IMR-90 (cell line): ENCODE measurements at places on chromosomes 2 and 18.

- no peak for DNase-seq
- H3K27me3 ChIP-seq = peaks cover 8% of the 10 kb centered on the region; the same call in 1 of the 2 replicates
- H3K4me3 ChIP-seq = no peak overlapping the region
- H3K36me3 ChIP-seq = no peaks in the 10 kb centered on the region
- no peak overlapping the region for H3K27ac ChIP-seq
These were observed 27.2 kb downstream of the ANKRD29 start for GRCh38 chr18:23635283-23636070.

DNA sequence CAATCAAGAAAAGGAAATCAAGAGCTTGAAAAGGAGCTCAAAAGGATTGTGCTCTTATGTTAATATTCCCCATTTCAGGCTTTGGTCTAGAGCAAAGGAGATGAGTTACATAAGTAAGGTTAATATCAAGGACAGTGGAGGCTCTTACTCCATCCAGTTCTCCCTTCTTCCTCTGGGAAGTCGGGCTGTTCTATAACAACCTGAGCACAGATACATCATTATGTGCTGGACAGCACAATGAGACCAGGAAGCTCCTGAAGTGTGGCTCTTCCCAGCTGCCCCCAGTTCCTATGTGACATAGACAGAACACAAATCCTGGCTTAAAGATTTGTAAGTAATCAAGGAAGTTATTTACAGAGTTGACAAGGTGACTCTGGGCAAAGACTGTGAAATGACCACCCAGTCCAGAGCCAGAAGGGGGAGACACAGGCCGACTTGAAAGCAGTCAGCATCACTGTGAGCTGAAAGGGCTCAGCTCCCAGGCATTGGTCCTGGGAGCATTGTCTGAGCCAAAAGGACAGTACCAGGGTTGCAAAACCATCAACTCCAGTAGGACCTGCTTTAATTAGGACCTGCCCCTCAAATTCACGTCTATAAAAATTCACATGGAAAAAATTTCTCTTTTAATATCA, 917.6 kb upstream of the ACVR2A start:
- H3K4me3 ChIP-seq = no peak overlapping the region
- H3K27ac ChIP-seq = no peak overlapping the region
- peak; percentile 31 for DNase-seq
- no peaks in the 10 kb centered on the region for H3K4me1 ChIP-seq
- H3K36me3 ChIP-seq = no peaks in the 10 kb centered on the region

DNA sequence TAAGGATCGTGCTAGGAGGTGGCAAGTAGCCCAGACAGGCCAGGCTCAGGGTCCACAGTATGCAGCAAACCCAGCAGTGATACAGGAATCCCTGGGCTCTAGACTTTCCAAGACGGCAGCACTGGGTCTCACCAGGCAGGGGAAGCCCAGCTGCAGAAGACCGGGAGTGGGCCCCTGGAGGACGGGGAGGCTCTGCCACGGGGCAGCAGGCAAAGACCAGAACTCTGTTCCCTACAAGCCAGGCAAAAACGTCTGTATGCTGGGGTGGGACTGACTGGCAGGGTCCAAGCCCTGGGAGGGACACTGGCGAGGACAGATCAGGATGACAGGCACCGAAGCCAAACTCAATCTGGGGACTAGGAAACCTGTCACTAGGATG, 98.9 kb upstream of the SEC11C start:
- H3K4me1 ChIP-seq = peaks cover 3% of the 10 kb centered on the region; the same call in 1 of the 2 replicates
- DNase-seq = no peak
- no peak overlapping the region for H3K27ac ChIP-seq
- H3K27me3 ChIP-seq = no peaks in the 10 kb centered on the region

GRCh38 chr2:72222829-72223564, 75.3 kb upstream of the CYP26B1 start:
- peak; percentile 87 for DNase-seq
- no peak overlapping the region; the same call in 1 of the 2 replicates for H3K27ac ChIP-seq
- H3K4me3 ChIP-seq = no peak overlapping the region
- H3K4me1 ChIP-seq = peaks cover 7% of the 10 kb centered on the region
- no peaks in the 10 kb centered on the region for H3K36me3 ChIP-seq
- H3K27me3 ChIP-seq = no peaks in the 10 kb centered on the region

DNA sequence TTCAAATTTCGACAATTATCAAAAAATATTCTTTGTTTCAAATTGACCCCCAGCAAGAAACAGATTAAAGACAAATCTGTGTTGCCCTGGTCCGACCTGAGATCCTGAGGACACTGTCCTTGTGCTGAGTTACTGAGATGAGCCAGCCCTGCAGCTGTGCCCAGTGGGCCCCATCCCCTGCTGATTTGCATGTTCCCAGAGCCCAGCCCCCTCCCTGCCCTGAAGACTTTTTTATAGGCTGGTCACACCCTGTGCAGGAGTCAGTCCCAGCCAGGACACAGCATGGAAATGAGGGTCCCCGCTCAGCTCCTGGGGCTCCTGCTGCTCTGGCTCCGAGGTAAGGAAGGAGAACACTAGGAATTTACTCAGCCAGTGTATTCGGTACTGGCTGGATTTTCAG, 31.4 kb upstream of the ZNG1B start:
- H3K36me3 ChIP-seq = no peaks in the 10 kb centered on the region
- H3K27ac ChIP-seq = no peak overlapping the region
- DNase-seq = no peak
- peaks cover 27% of the 10 kb centered on the region for H3K27me3 ChIP-seq

GRCh38 chr2:38540580-38541286, 62.0 kb downstream of the HNRNPLL start:
- 0 out of 2 replicates have a peak, but pooled peaks cover 2% of the 10 kb centered on the region for H3K27me3 ChIP-seq
- no peak overlapping the region for H3K27ac ChIP-seq
- peaks cover 9% of the 10 kb centered on the region; the same call in 1 of the 2 replicates for H3K4me1 ChIP-seq
- no peak overlapping the region for H3K4me3 ChIP-seq
- H3K36me3 ChIP-seq = no peaks in the 10 kb centered on the region

DNA sequence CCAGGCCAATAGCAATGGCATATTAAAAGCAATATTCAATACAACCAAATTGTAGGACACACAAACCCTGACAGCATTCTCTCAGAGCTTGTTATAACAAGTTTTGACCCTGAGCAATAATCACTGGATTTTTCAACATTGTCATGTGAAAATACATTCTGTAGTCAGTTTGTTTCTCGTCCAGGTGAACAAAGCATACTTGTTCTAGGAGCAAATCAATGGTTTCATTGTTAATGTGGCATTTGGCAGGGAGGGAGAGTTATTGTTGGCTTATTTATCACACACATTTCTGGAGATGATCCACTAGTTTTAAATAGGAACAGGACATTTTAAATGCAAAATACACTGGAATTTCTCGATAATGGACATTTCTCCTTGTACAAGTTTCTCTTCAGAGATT, 69.9 kb upstream of the L3MBTL4 start:
- H3K4me3 ChIP-seq = no peak overlapping the region
- H3K27ac ChIP-seq = no peak overlapping the region

GRCh38 chr2:15745907-15746702, 154.4 kb downstream of the DDX1 start:
- no peaks in the 10 kb centered on the region for H3K27me3 ChIP-seq
- H3K36me3 ChIP-seq = no peaks in the 10 kb centered on the region
- H3K4me1 ChIP-seq = no peaks in the 10 kb centered on the region

GRCh38 chr2:114550895-114551793, 108.7 kb downstream of the DPP10 start:
- H3K36me3 ChIP-seq = no peaks in the 10 kb centered on the region
- no peak overlapping the region for H3K4me3 ChIP-seq
- H3K27me3 ChIP-seq = no peaks in the 10 kb centered on the region
- no peak overlapping the region for H3K27ac ChIP-seq
- H3K4me1 ChIP-seq = no peaks in the 10 kb centered on the region

DNA sequence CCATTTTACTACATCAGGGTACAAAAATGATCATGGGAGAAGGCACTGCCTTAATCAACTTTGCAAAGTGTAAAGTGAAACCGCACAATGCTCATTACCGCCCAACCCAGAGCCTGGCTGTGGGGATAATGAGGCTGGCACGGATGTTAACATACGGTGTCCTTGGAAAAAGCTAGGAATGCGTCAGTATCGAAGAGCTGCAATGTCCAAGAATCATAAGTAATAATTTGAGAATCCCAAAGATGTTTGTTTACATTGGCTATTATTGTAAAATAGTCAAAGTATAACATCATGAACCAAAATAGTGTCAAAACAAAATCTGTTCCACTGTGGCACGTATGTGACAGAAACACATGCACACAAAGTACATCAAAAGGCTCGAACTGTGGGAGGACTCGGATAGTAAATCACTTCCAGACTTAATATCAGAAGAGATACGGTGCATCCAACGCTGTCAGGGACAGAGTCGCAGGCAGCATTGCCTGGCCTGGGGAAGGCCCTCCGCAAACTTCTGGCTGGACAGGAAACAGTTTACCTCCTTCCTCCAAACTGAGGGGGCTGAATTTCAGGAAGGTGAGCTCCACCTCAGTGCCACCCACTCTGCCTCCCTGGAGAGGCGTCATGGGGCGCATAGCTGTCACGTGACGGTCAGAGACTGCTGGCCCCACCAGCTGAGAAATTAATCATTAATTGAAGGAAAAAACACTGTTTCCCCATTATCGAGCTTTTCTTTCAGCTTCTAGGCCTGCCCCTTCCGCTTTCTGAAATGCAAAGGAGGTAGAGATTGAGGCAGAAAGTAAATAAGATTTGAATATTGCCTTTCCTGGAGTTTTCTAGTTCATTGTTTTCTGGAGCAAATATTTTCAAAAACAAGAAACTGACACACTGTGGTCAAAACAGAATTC, 1.8 kb upstream of the ID2 start:
- DNase-seq = peak; percentile 43
- peak overlapping the region; percentile 99 for H3K27ac ChIP-seq
- no peaks in the 10 kb centered on the region for H3K27me3 ChIP-seq
- H3K4me3 ChIP-seq = peak overlapping the region; percentile 57
- H3K36me3 ChIP-seq = peaks cover 5% of the 10 kb centered on the region

- peak overlapping the region; percentile 98 for H3K27ac ChIP-seq
- no peaks in the 10 kb centered on the region for H3K27me3 ChIP-seq
- H3K4me1 ChIP-seq = peaks cover 10% of the 10 kb centered on the region
- DNase-seq = peak; percentile 99
These were observed 134.8 kb upstream of the CREB1 start for GRCh38 chr2:207394812-207395534.

GRCh38 chr2:31049264-31049663, 89.0 kb downstream of the GALNT14 start:
- H3K27ac ChIP-seq = no peak overlapping the region
- no peaks in the 10 kb centered on the region for H3K36me3 ChIP-seq
- no peaks in the 10 kb centered on the region for H3K4me1 ChIP-seq

- no peak overlapping the region for H3K27ac ChIP-seq
- peak; percentile 79 for DNase-seq
- H3K27me3 ChIP-seq = no peaks in the 10 kb centered on the region
- peaks cover 17% of the 10 kb centered on the region for H3K4me1 ChIP-seq
- peaks cover 20% of the 10 kb centered on the region for H3K36me3 ChIP-seq
- no peak overlapping the region for H3K4me3 ChIP-seq
These were observed 19.0 kb downstream of the TPGS2 start for GRCh38 chr18:36809590-36810381.
